T-cell (primary cell): ENCODE measurements at places on chromosomes 5 and 9.

DNA sequence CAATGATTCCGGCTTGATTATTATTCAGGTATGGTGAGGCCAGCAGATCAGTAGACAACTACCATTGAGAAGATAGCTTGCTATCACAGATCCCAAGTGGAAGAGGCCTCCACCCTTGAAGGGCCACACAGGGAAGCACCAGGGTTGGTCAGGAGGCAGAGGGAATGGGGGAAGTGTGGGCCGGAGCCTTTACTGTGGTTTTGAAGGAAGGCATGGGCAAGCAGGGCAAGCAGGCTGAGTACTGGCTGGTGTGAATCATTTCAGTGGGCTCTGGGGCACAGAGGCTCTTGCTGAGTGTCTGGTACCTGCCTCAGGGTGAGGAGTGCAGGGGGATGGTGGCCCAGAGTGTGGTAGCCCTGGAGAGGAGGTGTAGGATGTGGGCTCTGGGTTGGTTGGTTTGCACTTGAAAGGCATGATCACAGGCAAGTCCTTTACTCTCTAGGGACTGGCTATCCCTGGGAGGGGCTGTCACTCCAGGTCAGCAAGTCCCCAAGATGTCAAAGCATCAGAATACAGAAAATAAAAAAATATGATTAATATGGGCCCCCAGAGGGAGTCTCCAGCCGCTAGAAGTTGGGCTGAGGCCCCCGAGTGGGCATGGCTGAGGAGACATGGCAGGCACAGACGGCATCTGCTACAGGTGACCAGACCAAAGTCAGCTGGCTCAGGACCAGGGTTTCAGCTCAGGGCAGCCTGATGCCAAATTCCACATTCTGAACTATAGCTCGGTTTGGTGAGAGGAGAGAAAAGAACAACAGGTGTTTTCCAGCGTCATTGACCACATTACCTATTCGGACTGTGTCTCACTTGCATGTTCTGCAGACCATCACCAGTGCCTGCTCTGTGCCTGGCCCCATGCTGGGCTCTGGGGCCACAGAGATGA, 9.7 kb upstream of the SUSD3 start:
- no peak for DNase-seq

DNA sequence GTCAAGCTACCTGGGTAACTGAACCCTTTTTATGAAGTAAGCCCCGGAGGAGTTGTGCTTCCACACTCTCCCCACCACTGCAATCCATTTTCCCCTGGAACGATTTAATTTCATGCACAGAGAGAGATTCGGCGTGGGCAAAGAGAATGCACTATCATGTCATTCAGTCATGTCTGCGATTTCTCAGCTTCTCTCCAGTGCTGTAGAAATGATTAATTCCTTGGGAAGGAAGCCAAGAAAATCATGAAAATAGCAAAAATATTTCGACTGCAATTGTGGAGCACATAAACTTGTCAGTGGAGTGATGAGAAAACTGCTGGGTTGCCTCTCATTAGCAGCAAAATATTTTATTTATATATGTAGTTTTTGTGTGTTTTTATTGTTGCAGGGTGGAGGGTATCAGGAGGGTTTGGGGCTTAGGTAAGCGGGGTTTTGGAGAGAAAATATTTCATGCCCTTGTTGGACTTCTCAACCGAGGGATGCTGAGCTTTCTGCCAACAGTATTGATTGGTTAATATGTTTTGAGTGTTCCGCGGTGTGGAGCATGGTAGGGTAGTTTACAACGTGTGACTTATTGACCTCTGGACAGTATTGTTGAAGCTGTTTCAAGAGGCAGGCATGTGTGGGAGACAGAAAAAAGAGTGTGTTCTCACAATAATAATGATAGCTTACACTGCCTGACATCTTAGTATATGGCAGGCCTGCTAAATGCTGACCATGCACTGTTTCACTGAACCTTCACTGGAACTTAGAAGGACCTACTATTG, 69.3 kb downstream of the SGCD start:
- DNase-seq, result no peak

GRCh38 chr9:14978022-14979000, 68.1 kb upstream of the FREM1 start:
- DNase-seq, result no peak

GRCh38 chr9:95225726-95226106, 91.8 kb downstream of the FANCC start:
- no peak for DNase-seq

- no peak for DNase-seq
Measured at GRCh38 chr5:117859176-117859575, 1129.2 kb downstream of the DTWD2 start.

- DNase-seq, result no peak
Measured at GRCh38 chr5:128782446-128782845, 182.8 kb upstream of the SLC27A6 start.
